Stimulated activated naive B cell treated with anti-CD40 and anti-IgM and Interleukin-4, amounts not matched to agents 10 μg/mL and 1 μg/mL and 100 μg/mL, for 72 hours (primary cell): ENCODE measurements at places on chromosomes 11 and 22.

DNA sequence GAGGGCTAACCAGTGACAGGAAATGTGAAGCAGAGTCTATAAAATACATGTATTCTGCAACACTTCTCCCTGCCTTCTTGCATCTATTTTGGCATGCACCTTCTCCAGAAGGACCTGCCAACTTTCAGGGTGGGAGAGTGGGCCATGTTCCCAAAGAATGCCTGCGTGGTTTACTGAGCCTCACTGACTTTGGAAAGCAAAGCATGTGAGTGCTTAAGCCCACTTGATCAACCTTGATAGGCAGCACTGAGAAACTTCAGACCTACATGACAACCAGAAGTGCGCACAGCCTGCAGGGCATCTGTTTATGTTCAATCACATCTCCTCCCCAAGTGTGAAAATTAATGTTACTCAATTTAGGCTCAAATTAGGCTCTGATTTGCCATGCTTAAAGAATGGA, 69.2 kb downstream of the AMOTL1 start:
- no peak for DNase-seq

DNA sequence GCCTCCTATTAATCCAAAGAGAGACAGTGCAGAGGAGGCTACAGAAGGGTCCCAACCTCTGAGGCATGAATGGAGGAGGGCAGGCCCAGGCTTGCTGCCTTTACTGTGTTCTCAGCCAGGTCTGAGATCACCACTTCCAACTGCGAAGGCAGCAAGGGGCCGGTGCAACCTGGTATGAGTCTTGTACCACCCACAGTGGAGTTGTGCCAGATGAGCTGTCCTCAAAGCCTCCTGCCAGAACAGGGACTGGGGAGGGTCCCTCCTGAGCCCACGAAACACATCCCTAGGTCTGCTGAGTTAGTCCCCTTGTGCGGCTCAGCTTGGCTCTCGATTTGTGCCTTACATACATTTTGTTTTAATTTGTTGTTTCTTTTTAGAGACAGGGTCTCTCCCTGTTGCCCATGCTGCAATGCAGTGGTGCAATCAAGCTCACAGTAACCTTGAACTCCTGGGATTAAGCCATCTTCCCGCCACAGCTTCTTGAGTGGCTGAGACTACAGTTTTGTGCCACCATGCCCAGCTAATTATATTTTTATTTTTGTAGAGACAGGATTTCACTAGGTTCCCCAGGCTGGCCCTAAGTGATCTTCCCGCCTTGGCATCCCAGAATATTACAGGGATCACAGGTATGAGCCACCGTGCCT, 9.3 kb downstream of the MIF start:
- DNase-seq = no peak

- no peak for DNase-seq
Observed at GRCh38 chr22:26035523-26035922, 133.7 kb upstream of the SEZ6L start.

- DNase-seq = no peak
Observed at GRCh38 chr11:126411971-126412381, 56.5 kb downstream of the ST3GAL4 start.

GRCh38 chr11:100715165-100715761, 28.2 kb downstream of the ARHGAP42 start:
- DNase-seq = no peak

DNA sequence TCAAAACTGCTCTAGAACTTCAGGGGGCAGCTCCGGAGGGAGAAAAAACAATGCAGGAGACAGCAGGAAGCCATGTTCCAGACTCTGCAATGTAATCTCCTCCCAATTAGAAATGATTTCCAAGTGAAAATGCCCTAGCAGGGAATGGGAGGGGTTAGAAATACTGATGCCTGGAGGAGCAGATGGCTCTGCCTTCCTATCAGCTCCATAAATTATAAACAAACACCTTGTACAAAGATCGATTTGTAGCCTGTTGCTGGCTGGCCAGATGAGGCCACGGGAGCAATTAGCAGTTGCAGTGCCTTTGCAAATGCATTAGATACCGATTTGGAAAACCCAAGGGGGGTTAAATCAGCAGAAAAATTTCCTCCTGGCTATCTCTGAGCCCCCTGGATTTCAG, 46.6 kb upstream of the CHRM4 start:
- no peak for DNase-seq

DNA sequence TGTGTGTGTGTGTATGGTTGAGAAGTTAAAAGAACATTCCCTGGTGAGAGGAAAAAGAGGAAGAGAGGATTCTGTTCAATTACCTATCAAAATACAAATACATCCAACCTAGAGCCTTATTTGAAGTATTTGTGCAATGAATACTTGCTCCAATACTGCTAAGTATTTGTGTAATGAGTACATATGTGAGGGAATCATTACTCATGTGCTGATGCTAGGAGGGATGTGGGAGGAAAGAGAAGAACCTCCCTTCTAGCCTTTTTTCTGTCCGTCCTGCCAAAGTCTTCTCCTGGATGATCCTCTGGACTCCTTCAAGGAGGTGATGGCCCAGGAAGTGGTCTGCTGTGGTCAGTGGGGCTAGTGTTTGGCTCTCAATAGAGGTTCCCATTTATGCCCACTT, 36.0 kb upstream of the ACCSL start:
- DNase-seq = no peak

DNA sequence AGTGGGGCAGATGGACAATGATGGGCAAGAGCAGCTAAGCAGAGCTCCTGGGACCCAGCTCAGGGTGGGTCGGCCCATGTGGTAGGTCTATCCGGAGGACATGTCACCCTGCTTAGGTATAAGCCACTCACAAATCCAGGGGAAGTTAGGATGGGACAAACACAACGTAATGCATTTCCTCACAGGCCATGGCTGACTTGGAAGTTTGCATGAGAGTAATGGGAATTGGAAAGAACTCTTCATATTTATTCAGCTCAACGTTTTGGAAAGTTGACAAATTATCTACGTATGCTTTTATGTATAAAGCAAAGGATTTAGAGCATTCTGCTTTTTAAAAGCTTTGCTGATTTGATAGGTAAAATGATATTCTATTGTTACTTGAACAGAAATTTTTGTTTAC, 74.9 kb downstream of the SMCO4 start:
- no peak for DNase-seq

DNA sequence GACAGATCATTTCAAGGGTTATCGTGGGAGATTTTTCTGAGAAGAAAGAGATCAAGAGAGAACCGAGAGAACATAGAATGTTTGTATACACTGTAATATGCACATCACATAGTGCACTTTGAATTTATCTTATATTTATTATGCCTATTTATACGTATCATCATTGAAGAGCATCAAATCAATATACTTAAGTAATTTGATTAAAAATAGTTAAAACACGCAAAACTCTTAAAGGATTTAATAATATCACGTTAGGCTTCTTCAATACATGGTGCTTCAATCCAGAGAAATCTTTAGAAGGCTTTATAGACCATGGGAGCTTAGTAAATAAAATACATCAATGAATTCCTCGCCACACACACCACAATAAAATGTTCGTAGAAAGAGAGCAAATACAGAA, 139.5 kb upstream of the C11orf58 start:
- no peak for DNase-seq

GRCh38 chr11:112835591-112836255, 125.5 kb upstream of the NCAM1 start:
- DNase-seq = no peak

DNA sequence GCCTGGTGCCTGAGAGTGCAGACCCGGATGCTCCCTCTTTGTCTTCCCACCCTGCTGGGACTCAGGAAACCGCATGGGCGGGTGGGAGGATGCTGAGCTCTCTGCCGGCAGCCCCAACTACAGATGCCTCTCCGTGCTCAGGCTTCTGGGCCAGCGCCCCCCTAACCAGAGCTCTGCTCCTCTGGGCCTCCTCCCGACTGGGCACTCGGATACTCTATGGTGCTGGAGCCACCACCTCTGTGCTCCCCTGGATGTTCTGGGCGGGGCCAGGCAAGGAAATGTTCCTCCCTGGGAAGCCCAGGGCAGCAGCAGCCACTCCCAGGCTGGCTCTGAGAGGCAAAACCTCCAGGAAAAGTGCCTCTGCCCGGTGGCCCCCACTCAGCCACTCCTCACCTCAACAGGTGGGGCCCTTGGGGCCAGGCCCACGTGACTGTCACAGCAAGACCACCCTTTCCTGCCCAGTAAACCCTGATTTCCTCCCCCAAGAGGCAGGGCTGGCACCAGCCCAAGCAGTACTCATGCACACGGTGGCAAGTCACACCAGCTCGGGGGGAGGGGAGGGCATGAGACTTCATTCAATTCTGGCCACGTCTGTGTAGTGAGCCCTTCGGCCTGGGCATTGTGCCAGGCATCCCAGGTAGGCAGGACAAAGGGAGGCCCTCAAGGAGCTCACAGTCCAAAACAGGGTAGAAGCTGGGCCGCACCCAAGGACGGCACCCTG, 54.7 kb upstream of the TCF20 start:
- DNase-seq = no peak

- DNase-seq = no peak
Observed at GRCh38 chr11:18495271-18495670, 31.5 kb downstream of the TSG101 start.

DNA sequence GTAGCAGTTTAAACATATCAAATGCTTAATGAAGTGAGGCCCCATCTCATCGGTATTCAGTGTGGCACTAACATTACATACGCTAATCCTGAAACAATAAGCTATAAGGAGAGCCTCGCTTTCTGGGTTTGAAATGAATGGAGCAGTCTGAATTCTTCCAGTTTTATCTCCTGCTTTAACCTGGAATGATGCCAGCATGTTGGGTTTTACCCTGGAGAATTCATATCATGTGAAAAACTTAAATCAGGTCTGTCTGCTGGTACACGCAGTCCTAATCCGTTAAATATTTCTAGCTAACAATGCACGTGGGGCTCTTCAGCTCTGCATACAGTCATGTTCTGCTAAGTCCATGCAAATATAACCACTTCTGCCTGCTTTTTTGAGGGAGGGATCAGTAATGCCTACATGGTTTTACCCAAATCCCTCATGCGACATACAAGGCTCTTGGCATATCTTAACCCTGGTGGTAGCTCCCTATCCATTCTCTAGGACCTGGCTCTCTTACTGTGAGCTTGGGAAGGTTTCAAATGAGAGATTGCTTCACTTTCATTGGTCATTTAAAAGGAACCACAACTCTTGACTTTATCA, 92.7 kb downstream of the COMMD9 start:
- no peak for DNase-seq

GRCh38 chr22:45785458-45785857, 113.8 kb downstream of the ATXN10 start:
- no peak for DNase-seq
